ENCODE measurements at places on chromosomes 6 and 20. TPM values are rescaled to one million over a fixed set of nuclear protein-coding genes. Genes with fewer than 3 reads are reported as not detected.

Gene C20orf141
- total RNA-seq = not detected

Gene MRPL14
- 41.0 TPM for total RNA-seq

Gene WFDC10B
- not detected for total RNA-seq

Gene HLA-DQB1
- total RNA-seq = 6.2 TPM

Gene EYS
- total RNA-seq = not detected

- DNase-seq = peak; percentile 98
Measured at GRCh38 chr6:159106627-159107241, 61.9 kb upstream of the TAGAP start.

DNA sequence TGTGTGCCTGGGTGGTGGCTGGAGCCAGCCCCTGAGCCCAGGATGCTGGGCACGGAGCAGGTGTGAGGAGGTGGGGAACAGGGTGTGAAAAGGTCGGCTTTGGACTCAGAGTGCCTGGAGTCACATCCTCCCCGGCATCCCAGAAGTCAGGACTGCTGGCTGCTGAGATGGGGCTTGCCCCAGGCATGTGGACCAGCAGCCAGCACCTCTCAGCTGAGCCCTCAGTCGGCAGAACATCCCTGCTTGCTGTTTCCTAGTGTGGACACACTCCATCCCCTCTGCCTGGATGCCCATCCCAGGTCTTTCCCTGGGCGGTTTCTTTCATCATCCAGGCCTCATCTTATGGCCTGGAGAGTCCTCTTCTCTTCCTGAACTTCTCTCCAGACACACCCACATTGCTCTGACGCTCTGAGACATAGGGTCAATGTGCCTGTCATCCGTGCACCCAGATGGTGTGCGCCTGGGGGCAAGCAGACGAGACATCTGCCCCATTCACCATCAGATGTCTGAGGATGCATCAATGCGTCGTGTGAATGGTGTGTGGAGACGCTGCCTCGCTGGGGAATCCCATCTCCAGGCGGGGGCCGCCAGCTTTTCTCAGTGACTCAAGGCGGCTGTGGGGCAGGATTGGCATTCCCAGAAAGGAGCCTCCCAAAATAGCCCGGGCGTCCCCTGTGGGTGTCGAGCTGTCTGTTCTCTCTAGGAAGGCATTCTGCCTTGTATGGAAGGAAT lies 104.2 kb downstream of the SYCP2 start:
- no peak for DNase-seq

- no peak for DNase-seq
Measured at GRCh38 chr6:57256541-57256940, 34.4 kb upstream of the RAB23 start.

DNA sequence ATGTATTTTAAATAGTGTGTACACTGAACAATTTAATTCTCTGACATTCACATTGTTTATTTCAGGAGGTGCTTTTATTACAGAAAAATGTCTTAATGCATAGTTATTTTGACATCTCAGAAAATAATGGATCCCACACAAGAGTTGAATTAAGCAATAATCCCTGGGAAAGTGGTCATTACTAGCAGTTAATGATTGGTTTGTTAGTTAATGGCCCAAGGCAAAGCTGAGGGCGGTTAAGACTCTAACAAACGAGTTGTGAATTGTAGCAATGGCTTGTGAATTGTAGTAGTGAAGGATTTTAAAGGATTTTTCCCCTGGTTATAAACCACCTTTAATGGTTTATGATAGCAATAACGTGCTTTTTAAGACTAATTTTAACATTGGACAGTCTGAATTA lies 1316.0 kb upstream of the GJE1 start:
- no peak for DNase-seq

DNA sequence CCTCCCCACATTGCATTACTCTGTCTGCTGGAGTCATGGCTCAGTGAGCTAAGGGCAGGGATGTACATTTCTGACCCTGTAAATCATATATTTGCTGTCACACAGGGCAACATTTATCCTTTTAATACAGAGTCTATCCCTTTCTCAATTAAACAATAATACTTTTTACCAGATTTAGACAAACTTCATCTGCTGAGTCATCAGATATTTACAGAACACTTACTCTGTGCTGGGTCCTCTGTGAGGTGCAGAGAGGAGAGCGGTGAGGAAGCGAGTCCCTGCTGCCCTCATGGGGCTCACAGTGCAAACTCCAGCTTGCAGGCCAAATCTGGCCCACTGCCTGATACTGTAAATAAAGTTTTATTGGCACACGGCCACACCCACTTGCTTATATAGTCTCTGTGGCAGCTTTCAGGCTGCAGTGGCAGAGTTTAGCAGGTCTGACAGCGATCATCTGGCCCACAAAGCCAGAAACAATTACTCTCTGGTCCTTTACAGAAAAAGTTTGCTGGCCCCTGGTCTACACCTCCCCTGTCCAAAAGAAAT lies 144.5 kb downstream of the CDH26 start:
- no peak for DNase-seq

Data from activated naive CD4-positive, alpha-beta T cell treated with anti-CD3 and anti-CD28 coated beads for 36 hours (primary cell).